ENCODE measurements at places on chromosomes 12 and 14.

DNA sequence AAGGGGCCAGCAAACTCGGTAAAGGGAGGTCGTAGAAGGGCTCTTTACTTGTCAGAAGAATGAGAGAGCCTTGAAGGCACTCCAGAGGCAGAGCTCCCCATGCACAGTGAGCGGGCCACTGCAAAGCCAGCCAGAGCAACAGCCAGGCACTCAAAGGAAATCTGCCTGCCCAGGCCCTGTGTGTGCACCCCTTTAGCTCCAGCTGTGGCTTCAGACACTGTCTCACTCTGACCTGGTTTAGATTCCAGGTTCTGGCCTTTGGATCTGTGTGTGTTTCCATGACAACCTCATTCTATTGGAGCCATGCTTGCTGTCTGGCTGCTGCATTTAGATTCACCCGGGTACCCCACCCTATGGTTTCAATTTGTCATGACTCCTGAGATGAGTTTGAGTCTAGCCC, 170.3 kb downstream of the CAPZA3 start:
- no peak for DNase-seq

- DNase-seq = no peak
Observed at GRCh38 chr12:101436136-101436535, 28.6 kb upstream of the ARL1 start.

- no peak for DNase-seq
Observed at GRCh38 chr14:90608929-90609341, 207.3 kb downstream of the TTC7B start.

DNA sequence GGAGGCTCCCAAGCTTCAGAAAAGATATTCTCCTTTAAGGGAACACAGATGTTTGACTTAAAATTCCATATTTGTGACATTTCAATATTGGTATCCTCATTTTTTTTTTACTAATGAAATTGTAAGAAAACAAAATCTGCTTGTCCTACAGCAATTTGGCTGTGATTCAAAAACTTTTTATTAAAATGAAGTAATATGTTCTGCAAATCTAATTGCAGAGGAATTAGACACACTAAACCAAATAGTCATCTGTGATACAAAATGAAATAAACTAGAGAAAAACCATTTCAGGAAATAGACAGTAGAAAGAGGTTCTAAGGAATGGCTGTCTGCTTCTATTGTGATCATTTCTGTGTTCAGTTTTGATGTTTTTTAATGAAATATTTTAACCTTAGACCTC, 50.1 kb upstream of the HIF1A start:
- no peak for DNase-seq

GRCh38 chr14:24372701-24373416, 4.9 kb downstream of the NFATC4 start:
- no peak for DNase-seq

DNA sequence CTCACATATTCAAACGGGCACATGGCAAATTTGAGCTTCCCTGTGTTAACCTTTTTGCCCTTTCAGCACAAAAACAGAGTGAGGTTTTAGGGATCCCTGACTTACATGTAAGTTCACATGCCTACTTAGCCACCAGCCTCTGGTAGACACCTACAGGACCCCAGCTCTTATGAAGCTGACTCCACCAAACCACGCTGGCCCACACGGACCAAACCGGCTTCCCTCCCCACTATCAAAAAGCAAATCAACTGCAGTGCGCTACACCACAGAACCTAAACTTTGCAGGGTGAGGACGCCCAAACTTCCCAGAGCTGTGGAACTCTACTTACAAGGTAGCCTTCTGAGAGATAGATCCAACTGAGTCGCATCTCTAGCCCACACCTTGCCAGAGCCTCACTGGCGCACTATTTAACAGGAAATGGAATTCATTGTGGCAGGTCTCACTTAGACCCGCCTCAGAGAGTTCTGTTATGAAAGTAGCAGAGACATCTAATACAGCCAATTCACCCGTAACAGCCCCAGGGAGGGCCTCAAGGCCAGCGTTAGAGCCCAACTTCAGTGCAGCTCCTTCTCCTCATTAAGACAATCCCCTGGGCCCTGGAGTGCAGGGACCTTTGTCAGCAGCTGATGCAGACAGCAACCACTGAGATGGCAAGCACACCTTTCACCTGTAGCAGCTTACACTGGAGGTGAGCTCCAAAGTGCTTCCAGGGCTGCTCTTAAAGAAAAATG, 49.2 kb downstream of the SH2B3 start:
- no peak for DNase-seq

DNA sequence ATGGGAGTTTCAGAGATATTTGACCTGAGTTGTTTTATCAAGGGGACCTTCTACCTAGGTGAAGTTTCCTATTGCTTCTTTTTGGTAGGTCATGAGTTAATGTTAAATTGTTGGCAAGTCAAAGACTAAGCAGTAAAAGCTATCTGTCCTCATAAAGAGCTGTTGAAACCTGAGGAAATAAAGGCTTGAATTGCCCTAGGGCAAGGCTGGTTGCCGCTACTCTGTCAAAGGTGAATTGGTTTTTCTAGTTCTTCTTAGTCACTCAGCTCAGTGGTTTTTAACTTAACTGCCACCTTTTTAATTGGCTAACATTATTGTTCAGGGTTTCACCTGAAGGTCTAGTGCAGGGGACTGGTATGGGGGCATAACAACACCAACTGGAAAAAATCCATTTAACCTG, 441.6 kb upstream of the FBXO33 start:
- DNase-seq = no peak

DNA sequence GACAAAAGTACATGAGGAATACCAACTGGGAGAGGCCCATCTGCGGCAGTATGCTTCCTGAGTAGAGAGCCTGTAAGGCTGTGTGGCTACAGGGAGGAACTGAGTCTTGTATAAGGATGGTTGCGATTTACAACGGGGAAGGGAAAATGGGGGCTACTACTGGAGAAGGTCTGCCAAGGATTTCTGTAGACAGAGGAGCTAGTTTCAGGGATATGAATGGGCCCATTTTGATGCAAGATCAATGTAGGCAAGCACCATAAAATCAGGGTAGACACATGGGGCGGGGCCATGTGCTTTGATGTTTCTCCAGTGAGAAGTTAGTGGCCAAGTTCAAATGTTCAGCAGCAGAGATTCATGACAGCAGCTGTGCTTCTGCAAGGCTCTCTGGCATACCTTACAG, 149.4 kb downstream of the GPR65 start:
- DNase-seq = no peak
